ENCODE measurements at places on chromosomes 12 and 14.

- DNase-seq = peak; percentile 20
Measured at GRCh38 chr14:91509083-91509877, 830 bp downstream of the PPP4R3A start.

- DNase-seq = no peak
Measured at GRCh38 chr14:35964697-35965286, 138.7 kb downstream of the BRMS1L start.

DNA sequence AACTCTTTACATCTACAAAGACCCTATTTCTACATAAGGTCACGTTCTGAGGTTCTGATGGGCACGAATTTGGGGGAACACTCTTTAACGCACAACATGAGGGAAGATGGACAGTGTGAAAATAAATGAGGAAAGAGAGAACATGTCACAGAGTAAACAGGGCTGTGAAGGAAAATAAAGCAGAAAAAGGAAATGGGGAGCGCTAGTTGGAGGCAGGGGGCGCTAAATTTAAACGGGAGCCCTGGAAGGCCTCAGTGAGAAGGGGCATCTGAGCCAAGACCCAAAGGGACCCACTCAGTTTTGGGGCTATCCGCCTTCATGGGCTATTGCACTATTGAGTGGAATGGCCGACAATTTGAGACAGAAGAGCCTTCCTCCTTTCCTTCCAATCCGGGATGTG, 50.5 kb downstream of the PLXNC1 start:
- DNase-seq = no peak

GRCh38 chr14:61889914-61890351, 127.7 kb downstream of the SNAPC1 start:
- peak; percentile 90 for DNase-seq

DNA sequence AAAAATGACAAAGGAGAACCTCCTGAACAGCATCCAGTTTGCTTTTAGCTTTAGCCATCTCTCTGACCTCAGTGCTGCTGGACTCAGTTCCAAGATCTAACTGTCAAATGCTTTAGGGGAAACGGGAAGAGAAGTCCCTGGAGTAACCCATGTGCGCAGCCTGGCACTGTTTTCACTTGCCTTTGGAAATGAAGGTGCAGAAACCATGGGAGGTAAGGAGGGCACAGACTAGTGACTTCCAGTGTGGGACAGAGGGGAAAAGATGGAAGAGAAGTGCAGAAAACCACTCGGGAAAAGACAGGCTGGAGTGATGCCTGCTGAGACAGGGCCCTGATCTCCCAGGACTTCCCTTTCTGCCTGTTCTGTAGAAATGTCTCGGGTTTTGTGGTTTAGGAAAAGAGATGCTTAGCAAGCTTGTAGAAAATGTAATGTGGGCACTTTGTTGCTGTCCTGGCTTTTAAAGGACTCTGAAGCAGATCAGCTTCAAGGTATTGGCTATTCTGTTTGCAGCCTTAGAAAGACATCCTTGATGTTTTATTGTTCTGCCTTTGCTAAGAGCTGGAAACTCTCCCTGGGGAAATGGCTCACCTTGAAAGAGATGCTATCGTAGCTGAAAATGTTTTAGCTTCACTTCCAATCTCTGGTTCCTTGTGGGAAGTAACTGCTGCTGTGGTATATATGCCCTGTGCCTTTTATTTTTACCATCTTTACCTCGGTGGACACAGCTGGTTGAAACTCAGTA, 124.6 kb upstream of the HIF1A start:
- peak; percentile 66 for DNase-seq

- no peak for DNase-seq
Measured at GRCh38 chr12:59317598-59317997, 278.2 kb upstream of the SLC16A7 start.

DNA sequence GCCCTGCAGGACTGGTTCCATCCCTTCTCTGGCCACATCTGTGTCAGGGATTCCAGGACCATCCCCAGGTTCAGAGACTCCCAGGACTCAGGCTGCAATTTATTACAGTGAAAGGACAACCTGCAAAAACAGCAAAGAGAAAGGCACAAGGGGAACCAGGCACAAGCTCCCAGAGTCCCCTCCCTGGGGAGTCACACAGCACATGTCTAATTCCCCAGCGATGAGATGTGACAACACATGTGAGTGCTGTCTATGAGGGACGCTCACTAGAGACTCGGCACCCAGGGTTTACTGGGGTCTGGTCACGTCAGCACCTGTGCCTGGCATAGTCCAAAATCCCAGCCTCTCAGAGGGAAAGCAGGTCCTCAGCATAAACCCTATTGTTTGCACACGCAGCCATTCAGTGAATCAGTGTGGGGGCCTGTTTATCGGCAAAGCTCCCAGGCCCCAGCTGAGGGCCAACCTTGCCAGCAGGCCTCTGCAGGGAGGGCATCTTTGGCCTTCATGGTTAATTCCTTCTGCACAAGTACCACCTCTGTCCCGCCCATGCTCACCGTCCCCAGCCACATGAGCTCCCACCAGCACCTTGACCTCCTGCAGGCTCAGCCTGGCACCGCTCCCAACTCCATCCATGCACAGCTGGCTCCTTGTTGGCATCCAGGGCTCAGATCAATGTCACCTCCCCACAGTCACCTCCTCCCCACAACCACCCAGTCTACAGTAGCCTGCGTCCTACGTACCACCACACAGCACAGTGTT, 198.9 kb upstream of the SFSWAP start:
- DNase-seq = peak; percentile 40

- DNase-seq = no peak
Measured at GRCh38 chr14:93317210-93317874, 15.5 kb downstream of the BTBD7 start.

DNA sequence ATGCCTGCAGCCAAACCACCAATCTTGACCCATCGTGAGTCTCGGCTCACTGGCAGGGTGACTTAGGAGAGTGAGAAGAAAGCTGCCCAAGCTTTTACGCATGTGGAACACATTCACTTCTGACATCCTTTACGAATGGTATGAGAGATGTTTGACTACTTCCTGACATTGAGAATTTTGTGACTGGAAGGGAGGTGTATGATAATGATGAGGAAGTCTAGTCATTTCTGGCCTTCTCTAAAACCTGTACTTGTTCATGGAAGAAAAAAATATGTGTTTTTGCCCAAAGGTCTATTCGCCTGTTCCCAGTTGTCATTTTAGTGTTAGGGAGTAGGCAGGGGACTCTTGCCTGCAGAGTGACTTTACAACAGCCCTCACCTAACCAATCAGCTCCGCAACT, 227.2 kb upstream of the ATP2B1 start:
- no peak for DNase-seq

DNA sequence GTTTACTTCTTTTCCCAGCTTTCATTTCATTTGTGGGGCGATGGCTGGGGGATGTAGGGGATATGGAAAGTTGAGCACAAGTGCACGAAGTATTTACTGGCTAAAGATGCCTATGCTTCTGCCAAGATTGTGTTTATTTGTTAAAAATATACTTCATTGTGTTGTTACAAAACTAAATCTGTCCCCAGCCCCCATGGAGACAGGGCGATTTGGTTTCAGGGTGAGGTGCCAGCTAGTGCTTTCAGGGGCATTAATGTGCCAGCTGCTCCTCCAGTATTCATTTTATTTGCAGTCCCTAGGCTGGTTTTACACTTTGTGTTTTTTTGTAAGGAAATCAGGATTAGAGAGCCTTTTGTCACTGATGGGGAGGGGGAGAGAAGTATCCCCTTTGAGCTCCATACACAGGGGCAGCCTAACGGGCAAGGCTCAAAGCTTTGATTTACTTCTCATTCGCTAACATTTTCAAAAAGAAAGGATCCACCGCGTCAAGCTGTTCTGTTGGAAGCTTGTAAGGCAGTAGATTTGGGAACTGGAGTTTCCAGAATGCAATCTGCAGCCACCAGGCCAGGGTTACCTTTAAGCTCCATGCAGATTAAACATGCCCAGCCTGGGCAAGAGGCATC, 198.7 kb upstream of the PLEKHG7 start:
- DNase-seq = no peak

DNA sequence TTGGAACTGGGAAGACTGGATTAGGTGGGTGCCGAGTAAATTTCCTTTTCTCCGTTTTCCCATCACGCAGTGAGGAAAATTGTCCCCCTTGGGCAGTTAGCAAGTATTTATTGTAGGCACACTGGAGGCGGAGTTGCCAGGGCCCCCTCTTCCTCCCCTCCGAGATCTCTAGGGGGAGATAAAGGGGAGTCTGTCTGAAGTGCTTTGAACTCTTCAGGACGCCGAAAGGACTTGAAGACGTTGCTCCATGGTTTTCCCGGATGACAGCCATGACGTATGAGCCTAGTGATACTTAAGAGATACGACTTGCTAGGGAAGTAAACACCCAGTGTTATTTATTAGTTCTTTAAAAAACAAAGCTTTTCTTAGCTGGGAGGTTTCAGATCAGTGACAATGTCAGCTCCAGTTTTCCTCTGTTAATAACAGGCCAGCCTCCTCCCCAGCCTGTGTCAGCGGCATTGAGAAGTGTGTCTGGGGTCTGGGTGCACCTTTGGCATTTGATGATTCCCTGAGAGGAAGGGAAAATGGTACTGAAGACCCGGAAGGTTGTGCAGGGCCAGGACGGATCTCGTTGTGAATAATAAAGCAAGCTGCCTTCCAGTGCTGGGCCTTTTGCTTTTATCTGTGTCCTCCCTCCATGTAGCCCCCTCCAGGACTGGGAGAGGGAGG, 78.7 kb downstream of the TSPAN9 start:
- DNase-seq = no peak

DNA sequence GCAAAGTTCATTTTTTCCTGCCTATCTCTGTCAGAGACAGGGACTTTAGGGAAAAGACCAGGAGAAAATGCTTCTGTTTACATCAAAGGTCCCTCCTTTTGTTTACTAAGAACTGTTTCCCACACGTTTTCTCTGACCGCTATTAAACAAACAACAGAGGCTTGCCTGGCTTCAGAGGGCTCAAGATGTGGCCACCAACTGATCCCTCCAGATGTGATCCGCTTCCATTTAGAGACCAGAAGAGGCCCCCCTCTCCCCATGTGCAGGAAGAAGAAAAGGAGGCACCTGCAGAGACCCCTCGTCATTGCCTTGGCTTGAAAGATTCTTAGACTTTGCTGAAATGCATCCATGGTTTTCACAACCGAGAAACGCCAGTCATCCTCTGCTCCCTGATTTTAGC, 217.9 kb upstream of the PWP1 start:
- DNase-seq = no peak

DNA sequence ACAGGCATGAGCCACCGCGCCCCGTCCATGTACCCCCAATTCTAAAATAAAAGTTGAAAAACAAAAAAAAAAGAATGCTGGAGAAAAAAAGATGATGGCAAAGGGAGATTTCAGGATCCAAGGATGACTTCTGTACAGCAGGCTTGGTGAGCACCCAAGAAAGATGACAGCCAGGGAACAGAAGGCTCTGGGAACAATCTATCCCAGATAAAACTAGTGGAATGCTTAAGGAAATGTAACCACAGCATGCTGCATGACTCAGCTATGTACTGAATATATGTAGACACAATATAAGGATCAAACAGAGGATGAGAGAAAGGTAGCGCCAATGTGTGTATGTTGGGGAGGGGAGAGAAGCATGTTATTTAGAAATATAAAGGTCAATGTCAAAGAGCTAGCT, 123.7 kb upstream of the TMTC1 start:
- no peak for DNase-seq

DNA sequence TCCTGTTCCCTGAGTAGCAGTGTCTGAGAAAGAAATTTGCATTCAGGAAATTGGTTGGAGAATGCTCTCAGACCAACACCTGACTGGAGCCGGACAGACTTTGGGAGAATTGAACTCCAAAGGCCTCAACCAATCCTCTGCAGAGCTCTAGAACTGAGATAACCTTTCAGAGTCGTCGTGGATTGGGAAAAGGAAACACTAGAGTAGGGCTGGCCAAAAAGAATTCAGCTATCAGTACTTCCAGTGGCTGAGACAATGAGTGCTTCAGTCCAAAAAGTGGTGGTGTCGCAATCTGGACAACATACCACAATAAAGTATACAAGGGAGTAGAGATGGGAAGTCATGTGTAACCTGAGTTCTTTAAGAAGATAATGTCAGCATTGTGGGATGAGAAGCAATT, 377.1 kb downstream of the SLC16A7 start:
- DNase-seq = no peak

GRCh38 chr12:46983959-46984841, 95.2 kb upstream of the PCED1B start:
- DNase-seq = peak; percentile 43

GRCh38 chr14:50059763-50060616, 56.4 kb downstream of the VCPKMT start:
- peak; percentile 77 for DNase-seq

DNA sequence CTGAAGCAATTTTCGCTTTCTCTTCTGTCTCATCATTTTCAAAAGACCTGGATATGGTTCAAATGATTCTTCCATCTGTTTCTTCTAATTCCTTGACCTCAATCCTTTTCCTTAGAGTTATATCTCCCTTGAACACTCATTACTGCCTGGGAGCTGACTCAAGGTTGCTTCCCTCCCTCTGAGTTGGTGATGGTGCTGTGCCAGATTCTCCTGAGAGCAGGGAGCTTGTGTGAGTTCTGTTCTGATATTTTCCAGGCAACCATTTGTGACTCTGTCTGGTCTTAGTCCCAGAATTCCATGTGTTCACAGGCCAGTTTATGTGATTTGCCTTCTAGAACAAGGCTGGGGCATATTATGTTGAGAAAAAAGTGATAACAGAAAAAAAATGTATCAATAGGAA, 505.1 kb upstream of the SYT1 start:
- no peak for DNase-seq

GRCh38 chr14:71361336-71361735, 454.1 kb downstream of the PCNX1 start:
- peak; percentile 67 for DNase-seq

- no peak for DNase-seq
Measured at GRCh38 chr12:53589423-53589822, 36.8 kb downstream of the ATF7 start.

DNA sequence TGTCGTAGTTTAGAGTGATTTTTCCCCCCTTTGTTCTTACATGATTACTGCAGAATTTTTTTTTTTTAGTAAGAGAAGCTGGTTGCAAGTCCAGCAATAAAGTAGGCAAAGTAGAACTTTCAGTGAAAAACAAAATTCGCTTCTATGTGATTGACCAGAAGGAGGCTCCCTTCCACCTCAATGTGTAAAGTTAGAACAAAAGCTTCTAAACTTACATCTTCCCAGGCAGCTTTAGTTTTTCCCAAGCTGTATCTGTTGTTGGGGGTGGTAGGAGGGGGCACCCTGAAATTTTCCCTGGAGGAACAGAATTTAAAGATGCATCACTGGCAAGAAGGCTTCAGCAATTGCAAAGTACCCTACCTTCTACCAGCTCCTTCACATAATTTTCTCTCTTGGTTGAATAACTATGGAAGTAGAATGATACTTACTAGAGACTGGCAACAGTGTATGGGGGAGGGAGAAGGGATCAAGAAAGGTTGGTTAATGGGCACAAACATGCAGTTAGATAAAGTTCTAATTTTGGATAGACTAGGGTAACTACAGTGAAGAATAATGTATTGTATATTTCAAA, 87.3 kb upstream of the E2F7 start:
- no peak for DNase-seq

- DNase-seq = no peak
Measured at GRCh38 chr12:115140981-115141655, 457.1 kb upstream of the TBX3 start.
